ENCODE measurements at places on chromosomes 3 and 15.

GRCh38 chr3:47803480-47804025 is 615 bp downstream of the DHX30 start:
- peaks cover 13% of the 10 kb centered on the region for H3K36me3 ChIP-seq
- H3K4me1 ChIP-seq: peaks cover 4% of the 10 kb centered on the region
- H3K27me3 ChIP-seq: no peaks in the 10 kb centered on the region
- DNase-seq: no peak
- H3K4me3 ChIP-seq: peak overlapping the region; percentile 82

- H3K27ac ChIP-seq: no peak overlapping the region
- no peaks in the 10 kb centered on the region for H3K36me3 ChIP-seq
- no peaks in the 10 kb centered on the region for H3K4me1 ChIP-seq
- H3K4me3 ChIP-seq: no peak overlapping the region
Observed at GRCh38 chr15:34241376-34242330, 16.8 kb downstream of the EMC4 start.

DNA sequence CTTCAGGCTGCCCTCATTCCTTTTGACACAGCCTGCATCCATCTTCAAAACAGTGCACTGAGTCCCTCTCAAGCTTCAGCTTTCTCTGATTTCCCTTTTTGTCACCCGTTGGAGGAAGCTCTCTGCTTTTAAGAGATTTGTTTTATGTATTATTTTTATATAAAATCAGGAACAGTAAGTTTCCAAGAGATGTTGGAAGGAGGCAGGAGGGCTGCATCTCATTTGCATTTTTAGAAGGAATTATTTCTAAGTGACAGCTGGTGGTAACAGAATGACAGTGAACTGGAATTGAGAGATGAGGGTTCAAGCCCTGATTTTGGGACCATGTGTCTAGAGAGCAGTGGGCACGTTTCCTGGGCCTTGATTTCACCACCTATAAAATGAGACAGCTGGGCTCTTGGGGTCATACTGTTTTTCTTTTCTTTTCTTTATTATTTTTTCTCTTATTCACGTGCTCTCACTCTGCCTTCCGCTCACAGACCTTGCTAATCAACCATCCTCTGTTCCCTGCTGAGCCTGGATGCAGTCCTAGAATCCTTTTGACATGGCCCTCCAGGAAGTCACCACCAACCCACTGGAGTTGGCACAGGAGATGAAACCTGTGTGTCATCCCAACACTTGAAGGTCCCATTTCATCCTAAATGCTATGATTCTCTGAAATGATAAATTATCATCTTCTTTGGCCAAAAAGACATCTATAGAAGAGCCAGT is 148.6 kb downstream of the CACNA2D3 start:
- no peaks in the 10 kb centered on the region for H3K4me1 ChIP-seq
- H3K4me3 ChIP-seq: no peak overlapping the region
- no peak overlapping the region for H3K27ac ChIP-seq
- H3K27me3 ChIP-seq: no peaks in the 10 kb centered on the region
- no peaks in the 10 kb centered on the region for H3K36me3 ChIP-seq

DNA sequence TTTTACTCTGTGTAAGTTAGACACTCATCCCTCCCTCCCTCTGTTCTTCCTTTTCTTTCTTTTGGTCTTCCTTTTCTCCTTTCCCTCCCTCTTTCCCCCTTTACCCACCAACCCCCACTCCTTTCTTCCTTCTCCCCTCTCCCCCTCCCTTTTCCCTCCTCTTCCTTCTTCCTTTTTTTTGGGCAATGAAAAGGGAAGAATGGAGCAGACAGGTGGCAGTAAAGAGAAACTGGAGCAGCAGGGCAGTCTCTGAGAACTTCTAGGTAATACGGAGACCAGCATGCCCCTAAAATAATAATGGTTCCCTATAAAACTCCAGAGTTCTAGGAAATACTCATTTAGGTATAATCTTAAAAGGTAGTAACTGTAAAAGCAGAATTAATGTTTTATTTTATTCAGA is 11.4 kb upstream of the GPR171 start:
- H3K27ac ChIP-seq: no peak overlapping the region
- DNase-seq: no peak
- H3K27me3 ChIP-seq: no peaks in the 10 kb centered on the region
- H3K4me1 ChIP-seq: no peaks in the 10 kb centered on the region
- no peaks in the 10 kb centered on the region for H3K36me3 ChIP-seq

DNA sequence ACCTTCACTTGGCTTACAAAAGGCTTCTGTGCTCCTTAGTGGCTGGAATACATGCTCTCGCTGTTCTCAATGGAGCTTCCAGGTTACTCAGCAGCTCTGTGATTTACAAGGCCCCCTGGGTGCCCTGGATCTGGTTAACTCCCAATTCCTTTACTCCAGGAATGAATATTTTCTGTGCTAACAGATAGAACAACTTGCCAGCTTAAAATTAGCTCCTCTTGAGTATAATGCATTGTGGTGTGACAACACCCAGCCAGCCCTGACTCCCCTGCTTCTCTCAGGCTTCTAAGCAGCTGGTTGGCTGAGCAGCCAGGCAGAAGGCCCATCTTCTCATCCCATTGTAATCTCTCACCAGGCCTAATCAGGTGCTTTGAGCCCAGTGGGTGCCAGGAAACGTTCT is 246.4 kb downstream of the ALCAM start:
- no peak overlapping the region for H3K27ac ChIP-seq
- H3K27me3 ChIP-seq: no peaks in the 10 kb centered on the region
- H3K4me3 ChIP-seq: no peak overlapping the region
- no peaks in the 10 kb centered on the region for H3K36me3 ChIP-seq
- peak; percentile 87 for DNase-seq
- peaks cover 3% of the 10 kb centered on the region for H3K4me1 ChIP-seq

GRCh38 chr15:25242166-25242879 is 196.5 kb downstream of the UBE3A start:
- no peaks in the 10 kb centered on the region for H3K36me3 ChIP-seq
- no peak overlapping the region for H3K4me3 ChIP-seq
- H3K4me1 ChIP-seq: no peaks in the 10 kb centered on the region
- H3K27me3 ChIP-seq: no peaks in the 10 kb centered on the region

GRCh38 chr3:23987356-23987755 is 42.3 kb downstream of the NR1D2 start:
- H3K4me3 ChIP-seq: no peak overlapping the region
- no peak overlapping the region for H3K27ac ChIP-seq
- no peak for DNase-seq
- H3K27me3 ChIP-seq: no peaks in the 10 kb centered on the region
- peaks cover 7% of the 10 kb centered on the region for H3K4me1 ChIP-seq
- no peaks in the 10 kb centered on the region for H3K36me3 ChIP-seq

DNA sequence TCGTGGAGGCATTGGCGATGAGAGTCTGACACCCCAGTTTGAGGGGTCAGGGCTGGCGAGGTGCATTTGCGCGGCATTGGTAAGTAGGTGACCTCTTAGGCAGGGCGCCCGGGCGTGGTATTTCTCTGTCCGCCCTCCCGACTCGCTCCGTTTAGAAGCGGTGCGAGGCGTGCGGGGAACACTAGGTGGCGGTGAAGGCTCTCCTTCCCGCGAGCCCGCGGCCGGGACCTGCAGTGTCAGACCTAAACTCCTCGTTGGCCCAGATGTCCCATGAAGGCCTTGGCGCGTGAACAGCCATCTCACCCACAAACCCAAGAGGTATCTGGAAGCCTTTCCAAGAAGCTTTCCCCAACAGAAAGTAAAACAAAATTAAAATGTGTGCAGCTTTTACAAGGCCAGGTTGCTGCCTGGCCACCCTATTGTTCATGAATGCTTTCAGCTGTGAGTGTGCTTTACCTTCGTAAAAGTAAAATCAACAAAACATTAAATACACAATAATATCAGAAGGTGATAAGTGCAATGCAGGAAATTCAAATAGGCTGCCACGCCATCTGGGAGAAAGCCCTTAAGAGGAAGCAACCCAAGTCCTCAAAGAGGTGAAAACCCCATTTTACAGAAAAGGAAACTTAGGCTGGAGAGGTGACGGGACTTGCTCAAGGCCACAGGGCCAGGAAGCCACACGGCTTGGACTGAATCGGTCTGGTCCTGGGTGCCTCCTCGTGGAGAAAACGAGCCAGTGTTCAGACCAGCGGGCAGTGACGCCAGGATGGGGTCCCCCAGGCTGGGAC is 120.3 kb downstream of the ETFA start:
- H3K4me3 ChIP-seq: no peak overlapping the region
- DNase-seq: peak; percentile 96
- H3K4me1 ChIP-seq: peaks cover 10% of the 10 kb centered on the region
- no peak overlapping the region for H3K27ac ChIP-seq
- H3K36me3 ChIP-seq: no peaks in the 10 kb centered on the region

GRCh38 chr15:95596496-95596895 is 734.0 kb upstream of the NR2F2 start:
- peak overlapping the region; percentile 6 for H3K27ac ChIP-seq
- H3K4me3 ChIP-seq: no peak overlapping the region
- H3K36me3 ChIP-seq: no peaks in the 10 kb centered on the region
- H3K27me3 ChIP-seq: no peaks in the 10 kb centered on the region
- no peaks in the 10 kb centered on the region for H3K4me1 ChIP-seq

DNA sequence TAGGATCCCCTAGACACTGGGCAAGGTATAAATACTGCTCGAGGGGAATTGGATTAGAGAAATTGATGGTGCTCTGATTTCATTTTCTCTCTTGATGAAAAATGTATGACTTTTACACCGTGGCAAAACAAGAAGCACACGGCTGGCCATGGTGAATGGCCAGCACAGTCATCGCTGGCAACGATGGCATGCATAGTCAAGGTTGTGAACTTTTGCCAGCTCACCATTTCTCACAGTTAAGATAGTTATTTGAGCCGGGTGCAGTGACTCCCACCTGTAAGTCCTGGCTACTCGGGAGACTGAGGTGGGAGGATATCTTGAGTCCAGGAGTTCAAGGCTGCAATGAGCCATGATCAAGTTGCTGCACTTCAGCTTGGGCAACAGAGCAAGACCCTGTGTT is 95.4 kb downstream of the HMG20A start:
- no peak overlapping the region for H3K4me3 ChIP-seq
- DNase-seq: no peak
- H3K27me3 ChIP-seq: no peaks in the 10 kb centered on the region
- H3K27ac ChIP-seq: no peak overlapping the region

DNA sequence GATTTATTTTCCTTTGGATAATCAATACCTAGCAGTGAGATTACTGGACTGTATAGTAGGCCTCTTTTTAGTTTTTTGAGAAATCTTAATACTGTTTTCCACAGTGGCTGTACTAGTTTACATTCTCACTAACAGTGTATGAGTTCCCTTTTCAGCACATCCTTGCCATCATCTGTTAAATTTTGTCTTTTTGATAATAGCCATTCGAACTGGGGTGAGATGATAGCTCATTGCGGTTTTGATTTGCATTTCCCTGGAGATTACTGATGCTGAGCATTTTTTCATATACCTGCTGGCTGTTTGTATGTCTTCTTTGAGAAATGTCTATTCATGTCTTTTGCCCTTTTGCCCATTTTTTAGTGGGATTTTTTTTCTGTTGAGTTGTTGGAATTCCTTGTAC is 210.8 kb downstream of the CGGBP1 start:
- no peak for DNase-seq
- H3K27ac ChIP-seq: no peak overlapping the region
- H3K4me3 ChIP-seq: no peak overlapping the region
- H3K27me3 ChIP-seq: no peaks in the 10 kb centered on the region
- no peaks in the 10 kb centered on the region for H3K4me1 ChIP-seq

GRCh38 chr3:45547764-45548680 is 46.5 kb upstream of the LIMD1 start:
- no peak overlapping the region for H3K4me3 ChIP-seq
- H3K27me3 ChIP-seq: no peaks in the 10 kb centered on the region
- H3K36me3 ChIP-seq: peaks cover 16% of the 10 kb centered on the region
- DNase-seq: no peak
- peak overlapping the region; percentile 19 for H3K27ac ChIP-seq

DNA sequence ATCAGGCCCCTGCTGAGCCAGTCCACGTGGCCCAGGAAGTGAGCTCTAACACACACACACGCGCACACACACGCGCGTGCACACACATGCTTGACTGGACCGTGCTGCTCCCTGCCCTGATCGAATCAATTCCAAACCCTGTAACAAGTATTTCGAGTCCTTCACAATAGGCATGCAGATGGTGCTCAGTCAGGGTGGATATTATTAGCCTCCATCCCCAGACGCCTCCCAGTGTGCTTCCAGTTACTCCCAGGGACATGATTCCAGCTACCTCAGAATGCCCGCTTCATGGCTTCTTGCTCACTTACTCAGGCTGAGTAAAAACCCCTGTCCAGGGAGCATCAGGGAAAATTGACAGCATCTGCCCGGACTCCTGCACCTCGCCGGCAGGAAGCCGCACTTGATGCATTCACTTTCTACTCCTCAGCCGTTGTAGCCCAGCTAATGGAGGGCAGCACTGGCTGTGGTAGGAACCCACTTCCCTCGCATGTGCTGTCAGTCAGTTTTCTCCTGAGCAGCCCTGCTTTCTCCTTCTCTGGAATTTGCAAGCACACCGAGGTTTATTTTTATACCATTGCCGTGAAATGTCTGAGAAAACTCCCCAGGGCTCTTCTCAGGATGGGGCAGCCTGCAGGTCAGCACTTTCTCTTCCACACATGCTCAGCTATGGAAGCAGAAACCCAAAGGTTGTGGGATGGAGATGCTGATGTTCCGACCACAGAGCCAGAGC is 126.1 kb upstream of the ABHD17C start:
- no peak overlapping the region for H3K27ac ChIP-seq
- peak; percentile 24 for DNase-seq
- H3K36me3 ChIP-seq: no peaks in the 10 kb centered on the region
- no peak overlapping the region for H3K4me3 ChIP-seq

DNA sequence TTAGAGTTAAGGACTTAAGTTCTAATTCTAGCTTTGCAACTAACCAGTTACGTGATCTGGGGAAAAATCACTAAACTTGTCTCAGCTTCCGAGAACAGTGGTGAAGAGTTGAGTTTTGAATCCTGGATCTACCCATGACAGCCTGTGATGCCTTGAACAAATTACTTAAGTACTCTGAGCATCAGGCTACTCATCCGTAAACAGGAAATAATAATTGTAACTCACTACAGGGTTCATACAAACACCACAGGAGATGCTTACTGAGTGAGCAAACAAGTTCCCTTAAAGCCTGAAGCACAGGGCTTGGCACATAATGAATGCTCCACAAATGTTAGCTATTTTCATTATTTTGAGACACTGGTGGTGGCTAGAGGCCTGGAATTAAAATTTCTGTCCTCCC is 158.8 kb downstream of the ERC2 start:
- no peaks in the 10 kb centered on the region for H3K4me1 ChIP-seq
- H3K27ac ChIP-seq: no peak overlapping the region
- no peak for DNase-seq
- no peak overlapping the region for H3K4me3 ChIP-seq

DNA sequence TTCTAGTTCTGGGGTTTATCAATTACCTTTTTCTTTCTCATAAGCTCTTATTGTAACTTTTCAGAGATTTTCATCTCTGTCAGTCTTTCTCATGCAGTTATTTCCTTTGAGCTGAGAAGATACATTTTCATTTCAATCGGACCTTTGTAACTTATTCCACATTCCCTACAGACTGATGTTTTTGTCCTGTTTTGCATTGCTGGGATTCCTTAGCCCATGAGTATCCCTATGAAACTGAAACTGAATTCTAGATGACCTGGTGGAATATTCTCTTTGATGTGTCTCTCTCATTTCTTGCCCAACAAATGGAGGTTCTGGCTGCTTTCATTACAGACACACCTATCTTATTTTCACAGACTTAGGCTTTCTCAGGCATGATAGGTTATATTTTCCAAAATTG is 10.5 kb upstream of the EPHA6 start:
- H3K4me3 ChIP-seq: no peak overlapping the region
- no peaks in the 10 kb centered on the region for H3K27me3 ChIP-seq
- H3K4me1 ChIP-seq: no peaks in the 10 kb centered on the region
- no peak overlapping the region for H3K27ac ChIP-seq

All from endodermal cell (in vitro differentiated cells).